ENCODE measurements at places on chromosomes 7 and 10.
A peak's percentile ranks its signal among the peaks of the same experiment; 100 is the strongest.

DNA sequence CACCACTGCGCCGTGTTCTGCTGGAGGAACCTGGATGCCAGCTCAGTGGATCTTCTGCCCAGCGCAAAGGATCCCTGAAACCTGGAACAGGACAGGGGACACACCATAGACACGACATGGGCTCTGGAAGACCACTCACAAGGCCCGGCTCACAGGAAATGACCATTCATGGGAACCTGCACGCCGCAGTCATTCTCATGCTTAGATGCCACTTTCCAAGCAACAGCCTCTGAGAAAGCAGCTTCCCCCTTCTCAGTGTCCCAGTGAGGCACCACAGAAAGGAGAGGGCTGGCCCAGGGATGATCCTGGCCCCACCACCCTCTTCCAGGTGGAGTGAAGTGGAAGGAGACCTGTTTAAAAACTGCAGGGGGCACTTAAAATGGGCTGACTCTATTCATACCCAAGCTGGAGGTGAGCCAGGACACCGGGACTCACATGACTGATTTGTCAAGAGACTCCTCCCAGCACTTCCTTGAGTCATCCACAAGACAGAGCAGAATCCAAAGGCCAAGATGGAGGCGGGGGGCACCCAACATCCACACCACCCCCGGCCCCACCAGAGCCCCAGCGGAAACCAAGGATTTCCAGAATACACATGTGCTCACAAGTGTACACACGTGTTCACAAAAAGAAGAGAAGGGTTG lies 11.2 kb downstream of the CTBP2 start:
- peak; percentile 59 for DNase-seq

- no peak for DNase-seq
Measured at GRCh38 chr7:150856303-150857275, 4.3 kb downstream of the AOC1 start.

DNA sequence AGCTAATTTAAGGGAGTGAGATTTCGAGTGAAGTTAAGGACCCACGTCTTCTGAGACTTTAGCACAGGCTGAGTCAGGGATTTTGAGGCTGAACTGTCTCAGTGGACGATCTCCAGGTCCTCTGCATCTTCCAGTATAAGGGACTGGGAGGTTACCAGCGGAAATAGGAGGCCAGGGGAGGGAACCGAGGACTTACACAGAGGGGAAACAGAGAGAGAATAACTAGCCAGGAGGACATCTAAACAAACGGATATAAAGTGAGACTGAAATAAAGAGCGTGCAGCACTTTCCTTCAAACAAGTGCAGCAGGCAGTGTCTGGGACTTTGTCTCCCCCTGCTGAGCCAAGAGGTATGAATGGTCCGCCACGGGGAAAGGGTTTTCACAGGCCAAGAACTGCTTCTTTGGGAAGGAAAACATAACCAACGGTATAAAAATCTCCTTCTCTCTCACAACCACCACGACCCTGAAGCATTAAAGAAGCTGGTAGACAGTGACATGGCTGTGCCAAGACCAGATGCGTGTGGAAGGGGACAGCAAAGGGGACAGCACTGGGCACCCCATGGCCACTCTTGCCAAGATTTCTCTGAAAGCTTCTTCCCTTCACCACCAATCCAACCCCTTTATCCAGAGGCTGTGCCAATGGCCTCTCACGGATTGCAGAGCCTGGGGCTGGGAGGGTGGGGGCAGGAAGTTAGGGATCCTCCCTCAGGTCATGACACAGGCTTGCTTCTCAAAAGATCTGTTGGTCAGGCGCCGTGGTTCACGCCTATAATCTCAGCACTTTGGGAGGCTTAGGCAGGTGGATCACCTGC lies 72.0 kb downstream of the SLC37A3 start:
- DNase-seq = peak; percentile 88

DNA sequence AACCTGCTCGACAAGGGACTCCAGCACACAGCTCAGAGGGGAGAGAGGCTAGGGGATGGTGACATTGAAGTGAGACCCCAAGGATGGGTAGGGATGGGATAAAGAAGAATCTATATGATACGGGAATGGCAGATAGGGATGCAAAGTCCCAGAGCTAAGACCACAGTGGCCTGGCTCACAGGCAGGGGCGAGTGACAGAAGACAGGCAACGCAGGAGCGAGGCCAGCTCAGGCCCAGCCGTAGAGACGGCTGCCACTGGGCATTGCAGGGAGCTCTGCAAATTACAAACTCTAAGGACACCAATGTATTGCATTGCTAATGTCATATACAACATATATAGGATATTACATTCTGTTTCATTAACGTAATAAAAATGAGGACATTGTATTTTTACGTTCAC lies 131.4 kb downstream of the TCERG1L start:
- no peak for DNase-seq

- DNase-seq = peak; percentile 43
Measured at GRCh38 chr10:17431871-17432311, 22.5 kb downstream of the ST8SIA6 start.

- no peak for DNase-seq
Measured at GRCh38 chr10:80411267-80411668, 2.9 kb downstream of the PRXL2A start.

DNA sequence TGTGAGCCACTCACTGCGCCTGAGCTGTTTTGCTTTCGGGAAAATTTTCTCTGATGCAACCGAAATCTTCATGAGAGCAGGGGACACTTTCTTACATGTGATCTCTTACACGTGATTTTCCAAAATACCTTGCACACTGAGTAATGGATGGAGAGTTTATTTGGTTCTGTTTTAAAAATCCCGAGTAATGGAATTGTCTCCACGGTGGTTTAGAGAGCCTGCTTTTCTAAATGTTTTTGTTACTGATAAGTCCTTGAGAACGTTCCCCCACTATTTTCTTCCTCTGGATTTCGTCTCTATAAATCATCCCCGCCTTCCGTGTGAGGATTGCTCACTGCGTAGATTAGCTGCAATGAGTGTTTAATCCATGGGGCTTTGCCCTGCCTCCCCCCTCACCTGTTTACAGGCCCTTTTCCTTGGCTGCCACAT lies 25.7 kb downstream of the CAMK1D start:
- DNase-seq = no peak

- no peak for DNase-seq
Measured at GRCh38 chr10:114544045-114544659, 113.9 kb downstream of the ABLIM1 start.

- no peak for DNase-seq
Measured at GRCh38 chr10:21160116-21160515, 263.0 kb upstream of the NEBL start.

- DNase-seq = no peak
Measured at GRCh38 chr10:105540381-105540780, 899.3 kb downstream of the SORCS3 start.

DNA sequence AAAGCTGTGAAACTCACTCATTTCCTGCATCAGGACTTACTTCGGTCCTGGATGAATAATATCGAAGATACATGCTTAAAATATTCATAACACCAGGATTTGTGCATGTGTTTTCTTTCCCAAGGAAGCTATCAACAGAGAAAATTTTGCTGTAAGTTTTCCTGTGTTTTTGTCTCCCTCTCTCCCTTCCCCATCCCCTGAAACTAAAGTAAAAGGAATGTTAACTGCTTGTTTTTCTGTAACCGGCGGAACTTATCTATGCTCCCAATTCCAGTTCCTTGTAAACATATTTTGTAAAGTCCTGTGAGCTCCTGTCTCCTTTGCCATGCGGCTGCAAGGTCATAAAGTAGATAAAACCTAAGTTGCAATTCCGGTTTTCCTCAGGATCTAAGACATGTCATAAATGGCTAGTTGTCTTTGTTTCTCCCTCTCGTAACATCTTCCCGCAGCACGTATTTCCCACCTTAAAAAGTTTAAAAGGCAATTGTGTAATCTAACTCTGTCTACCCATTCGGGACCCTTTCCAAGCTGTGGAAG lies 79.0 kb upstream of the POM121L12 start:
- no peak for DNase-seq

DNA sequence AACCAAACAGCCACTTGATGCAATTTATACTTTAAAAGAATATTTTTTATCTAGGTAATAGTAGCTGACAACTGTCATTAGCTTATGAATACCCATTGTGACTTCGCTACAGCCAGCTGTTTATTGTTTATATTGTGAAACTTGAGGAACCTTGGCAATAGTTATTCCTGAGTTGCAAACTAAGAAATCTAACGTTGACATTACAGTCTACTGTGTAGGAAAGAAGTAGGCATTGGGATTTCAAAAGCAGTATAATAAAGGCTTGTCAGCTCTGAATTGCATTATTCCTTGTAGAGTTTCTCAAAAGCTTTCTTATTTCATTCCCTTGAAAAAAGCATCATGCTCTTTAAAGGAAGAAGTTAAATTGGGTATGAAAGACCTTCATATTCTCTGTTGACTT lies 42.7 kb upstream of the OIT3 start:
- no peak for DNase-seq

DNA sequence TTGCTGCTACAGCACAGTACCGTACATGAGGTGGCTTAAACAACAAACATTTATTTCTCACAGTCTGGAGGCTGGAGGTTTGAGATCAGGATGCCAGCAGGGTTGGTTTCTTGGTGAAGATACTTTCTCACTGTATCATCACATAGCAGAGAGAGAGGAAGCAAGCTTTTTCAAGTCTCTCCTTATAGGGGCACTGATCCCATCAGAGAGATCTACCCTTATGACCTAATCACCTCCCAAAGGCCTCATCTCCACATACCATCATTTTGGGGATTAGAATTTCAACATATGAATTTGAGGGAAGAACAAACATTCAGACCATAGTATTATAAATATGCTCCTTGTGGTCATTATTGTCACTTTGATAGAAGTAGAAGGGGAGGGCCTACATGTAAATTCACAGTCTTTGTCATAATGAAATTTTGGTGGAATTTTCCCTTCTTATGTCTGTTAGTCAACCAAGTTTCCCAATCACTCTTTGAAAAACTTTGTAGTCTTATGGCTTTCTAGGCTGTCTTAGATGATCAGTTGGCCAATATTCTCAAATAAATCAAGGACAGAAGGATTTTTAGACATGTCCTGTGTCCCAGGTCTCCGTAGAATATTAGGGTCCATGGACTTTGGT lies 606.2 kb downstream of the LRMDA start:
- no peak for DNase-seq

- DNase-seq = no peak
Measured at GRCh38 chr10:113178771-113179170, 228.7 kb downstream of the TCF7L2 start.

DNA sequence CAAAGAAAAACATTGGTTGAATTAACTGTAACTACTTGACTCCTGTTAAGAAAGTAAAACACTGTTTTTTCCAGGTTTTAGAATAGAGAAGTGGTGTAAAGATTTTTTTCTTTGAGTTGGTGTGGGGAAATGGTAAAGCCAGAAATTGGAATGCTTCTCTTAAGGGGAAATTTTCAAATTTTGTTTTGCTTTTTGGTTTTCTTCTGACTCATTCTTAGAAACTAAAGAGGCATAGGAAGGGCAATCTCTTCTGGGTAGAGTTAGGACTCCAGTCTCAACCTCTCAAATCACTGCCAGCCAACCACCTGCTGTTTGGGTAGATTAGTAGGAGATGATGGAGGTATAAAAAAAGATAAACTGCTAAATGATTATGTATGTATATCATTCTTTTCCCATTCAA lies 47.7 kb upstream of the STRIP2 start:
- no peak for DNase-seq

DNA sequence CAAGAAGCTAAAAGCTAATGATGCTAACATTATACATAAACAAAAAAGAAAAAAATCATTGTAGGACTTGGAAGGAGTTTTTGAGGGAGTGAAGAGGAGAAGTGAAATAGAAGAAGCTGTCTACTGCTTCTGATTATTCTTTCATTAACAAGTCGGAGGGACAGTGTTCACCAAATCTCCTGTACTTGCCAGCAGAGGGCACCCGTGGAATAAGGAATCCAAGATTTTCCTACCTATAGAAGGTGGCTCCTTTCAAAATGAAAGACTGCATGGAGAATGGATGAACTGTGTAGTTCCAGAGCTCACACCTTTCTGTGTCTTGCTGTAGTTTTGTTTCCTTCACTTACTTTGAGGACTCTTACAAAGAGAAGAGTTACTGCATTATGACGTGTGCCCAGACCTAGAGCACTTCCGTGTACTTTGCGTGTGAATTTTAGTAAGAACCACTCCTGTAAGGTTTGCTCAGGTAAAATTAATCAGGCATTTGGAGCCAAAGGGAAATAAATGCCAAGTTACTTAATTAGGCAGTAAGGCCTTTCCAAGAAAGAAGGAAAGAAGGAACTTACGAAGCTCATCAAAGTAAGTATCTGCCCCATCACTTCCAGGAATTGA lies 145.1 kb downstream of the SEMA3D start:
- peak; percentile 50 for DNase-seq

GRCh38 chr7:117631652-117632051 lies 151.8 kb downstream of the CFTR start:
- no peak for DNase-seq

DNA sequence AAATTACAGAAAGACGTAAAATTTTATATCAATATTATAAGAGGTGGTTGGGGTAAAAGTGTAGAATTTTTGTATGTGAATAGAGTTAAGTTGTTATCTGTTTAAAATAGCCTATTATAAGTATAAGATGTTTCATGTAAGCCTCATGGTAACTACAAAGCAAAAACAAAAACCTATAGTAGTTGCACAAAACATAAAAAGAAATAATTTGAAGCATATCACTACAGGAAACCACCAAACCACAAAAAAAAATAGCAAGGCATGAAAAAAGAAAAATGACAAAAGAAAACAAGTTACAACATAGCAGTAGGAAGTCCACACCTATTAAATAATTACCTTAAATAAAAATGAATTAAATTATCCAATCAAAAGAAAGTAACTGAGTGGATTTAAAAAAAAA lies 12.4 kb upstream of the GSTK1 start:
- no peak for DNase-seq

- no peak for DNase-seq
Measured at GRCh38 chr7:17022920-17023319, 141.1 kb upstream of the AGR3 start.

- DNase-seq = no peak
Measured at GRCh38 chr10:15430969-15431771, 60.1 kb upstream of the FAM171A1 start.

DNA sequence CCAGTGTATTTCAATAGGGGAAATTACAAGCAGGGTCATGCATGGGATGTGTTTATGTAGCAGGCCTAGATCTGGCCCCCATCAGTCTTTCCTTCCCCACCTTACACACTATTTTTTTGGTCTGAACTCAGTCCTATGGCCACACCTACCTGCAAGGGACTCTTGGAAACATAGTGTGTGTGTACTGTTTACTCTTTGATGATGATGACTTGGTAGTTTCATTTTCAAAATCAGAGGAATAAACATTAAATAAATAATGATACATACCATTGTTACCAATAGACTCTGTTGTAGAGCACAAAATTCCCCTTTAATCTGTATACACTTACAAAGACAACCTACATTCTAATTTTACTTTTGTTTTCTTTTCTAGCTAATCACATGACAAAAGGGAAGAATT lies 191.0 kb downstream of the ZEB1 start:
- DNase-seq = no peak

GRCh38 chr7:69739190-69739589 lies 140.9 kb downstream of the AUTS2 start:
- no peak for DNase-seq

- DNase-seq = no peak
Measured at GRCh38 chr7:43569424-43569823, 13.5 kb upstream of the STK17A start.

Measured in GM03348 (cell line).